ENCODE measurements at places on chromosomes 1 and 21.

- DNase-seq = no peak
These were observed 5.9 kb upstream of the PLEKHG5 start for GRCh38 chr1:6497215-6497866.

- DNase-seq = no peak
These were observed 67.0 kb downstream of the OLIG1 start for GRCh38 chr21:33136847-33137502.

GRCh38 chr1:219433001-219433400 lies 179.9 kb downstream of the ZC3H11B start:
- no peak for DNase-seq

DNA sequence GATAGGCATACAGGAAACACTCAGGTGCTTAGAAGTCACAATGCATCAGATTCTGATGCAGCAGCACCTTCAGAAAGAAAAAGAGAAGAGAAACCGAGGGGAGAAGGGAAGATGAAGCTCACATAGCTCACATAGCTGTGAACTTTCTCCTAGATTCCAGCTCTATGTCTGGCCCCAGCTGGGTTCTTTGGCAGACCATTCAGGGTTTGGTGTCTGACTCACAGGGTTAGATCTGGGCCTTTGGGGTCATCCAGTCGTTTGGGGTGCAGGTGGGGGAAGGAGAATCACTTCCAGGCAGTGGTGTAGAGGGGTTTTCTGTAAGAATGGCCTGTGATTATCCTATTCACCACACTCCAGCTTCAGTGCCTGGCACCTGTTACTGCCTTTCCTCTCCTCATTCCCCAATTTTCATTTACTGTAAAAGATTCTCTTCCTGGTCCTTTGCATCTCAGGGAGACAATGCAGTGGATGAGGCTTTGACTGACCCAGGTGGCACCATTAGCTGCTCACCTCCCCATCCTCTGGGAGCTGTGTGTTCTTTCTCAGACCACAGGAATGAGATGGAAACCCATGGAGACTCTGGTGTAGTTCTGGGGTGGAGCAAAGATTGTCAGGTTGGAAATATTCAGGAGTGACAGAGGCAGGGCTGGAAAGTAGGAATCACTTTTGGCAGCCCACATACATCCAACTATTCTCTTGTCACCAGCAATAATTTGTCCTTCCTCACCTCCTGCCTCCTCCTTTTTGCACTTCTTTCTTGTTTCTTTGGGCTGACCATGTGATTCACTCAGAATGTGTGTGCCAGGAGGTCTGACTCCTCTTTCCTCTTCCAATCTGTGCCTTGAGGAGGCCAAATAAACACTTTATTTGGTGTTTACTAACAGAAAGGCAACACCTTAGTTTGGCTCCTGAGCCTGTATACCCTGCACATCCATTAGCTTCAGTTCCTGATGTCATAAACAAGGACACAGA lies 103.3 kb downstream of the PAPPA2 start:
- DNase-seq = no peak

DNA sequence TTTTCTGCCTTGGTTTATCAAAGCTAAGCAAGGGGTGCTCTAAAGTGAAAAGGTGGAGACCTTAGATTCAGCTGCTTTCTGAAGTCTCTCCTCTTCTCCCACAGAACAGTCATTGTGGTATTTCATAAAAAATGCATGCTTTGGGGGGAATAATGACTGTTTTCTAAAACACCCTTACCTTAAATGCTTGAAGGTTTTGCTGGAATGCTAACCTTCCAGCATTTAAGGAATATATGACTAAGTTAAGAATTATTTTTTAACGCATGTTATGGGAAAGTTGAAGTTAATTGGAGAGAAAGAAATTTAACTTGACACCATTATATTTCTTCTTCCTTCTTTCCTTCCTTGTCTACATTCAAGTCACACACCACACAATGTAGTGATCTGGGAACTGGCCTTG lies 162.5 kb downstream of the ROR1 start:
- no peak for DNase-seq

DNA sequence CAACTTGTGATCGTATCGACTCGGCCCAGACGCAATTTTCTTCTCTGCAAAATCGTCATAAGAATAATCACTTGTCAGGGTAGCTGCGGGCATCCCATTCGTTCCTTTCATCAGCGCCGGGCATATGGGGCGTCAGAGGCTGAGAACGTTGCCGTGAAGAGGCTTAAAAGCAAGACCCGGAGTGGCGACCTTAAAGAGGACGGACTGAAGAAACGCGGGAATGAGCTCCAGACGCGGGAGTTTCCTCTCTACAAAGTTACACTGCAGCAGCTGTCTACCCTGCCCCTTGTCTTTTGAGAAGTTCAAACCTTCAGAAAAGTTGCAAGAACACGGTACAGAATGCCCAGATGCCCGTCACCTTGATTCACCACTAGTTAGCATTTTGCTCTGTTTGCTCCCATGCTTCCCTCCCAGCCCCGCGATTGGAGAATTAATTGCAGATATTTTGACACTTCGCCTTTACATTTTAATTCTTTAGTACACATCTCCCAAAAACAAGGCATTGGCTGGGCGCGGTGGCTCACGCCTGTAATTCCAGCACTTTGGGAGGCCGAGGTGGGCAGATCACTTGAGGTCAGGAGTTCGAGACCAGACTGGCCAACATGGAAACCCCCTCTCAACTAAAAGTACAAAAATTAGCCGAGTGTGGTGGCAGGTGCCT lies 967 bp downstream of the CENPS start:
- DNase-seq = no peak

- no peak for DNase-seq
These were observed 18.5 kb downstream of the TCP10L start for GRCh38 chr21:32566741-32567389.

DNA sequence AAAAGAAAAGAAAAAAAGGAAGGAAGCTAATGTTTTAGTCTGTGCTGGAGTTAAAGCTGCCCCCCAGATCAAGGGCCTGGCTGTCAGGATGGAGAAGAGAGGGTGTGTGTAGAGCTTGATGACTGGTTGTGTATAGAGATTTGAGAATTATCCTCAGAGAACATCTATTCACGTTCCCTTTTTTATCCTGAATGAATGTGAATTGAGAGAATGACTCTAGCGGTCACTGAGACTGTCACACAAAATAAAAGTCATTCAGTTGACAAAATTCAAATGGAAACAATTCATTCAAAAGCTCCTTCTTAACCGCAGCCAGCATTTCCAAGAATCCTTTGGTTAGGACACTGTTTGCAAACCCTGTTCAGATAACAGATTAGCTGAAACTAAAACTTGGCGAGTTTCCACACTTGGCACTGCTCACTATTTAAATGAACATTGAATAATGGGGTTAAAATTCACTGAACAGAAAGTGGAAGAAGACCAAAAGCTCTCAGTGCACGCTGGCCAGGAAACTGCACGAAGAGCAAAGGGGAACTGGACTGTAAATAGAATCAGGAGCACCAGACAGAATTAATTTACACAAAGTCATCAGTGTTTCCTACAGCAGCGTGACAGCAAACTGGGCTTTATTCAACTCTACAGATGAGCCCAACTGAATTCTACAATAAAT lies 13.6 kb upstream of the FAM89A start:
- DNase-seq = no peak

- no peak for DNase-seq
These were observed 20.5 kb downstream of the WNT2B start for GRCh38 chr1:112529301-112529700.

GRCh38 chr1:63411066-63411465 lies 43.6 kb downstream of the ALG6 start:
- no peak for DNase-seq

DNA sequence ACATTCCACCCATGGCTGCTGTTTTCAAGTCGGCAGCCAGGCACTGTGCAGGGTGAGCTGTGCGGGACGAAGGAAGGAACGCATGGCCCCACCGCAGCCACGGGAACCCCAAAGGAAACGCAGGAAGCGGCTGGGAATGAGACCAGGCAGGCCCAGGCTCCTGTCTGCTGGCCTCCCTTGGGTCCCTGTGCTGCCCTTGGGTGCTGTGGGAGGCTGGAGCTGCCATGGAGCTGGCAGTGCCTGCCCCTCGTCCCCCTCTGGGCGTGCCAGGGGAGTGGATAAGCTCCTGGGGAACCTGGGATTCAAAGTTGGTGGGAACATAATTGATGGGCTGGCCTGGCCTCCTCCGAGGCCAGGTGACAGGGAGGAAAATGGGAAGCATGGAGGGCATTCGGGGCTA lies 5.3 kb upstream of the KRTAP10-4 start:
- DNase-seq = no peak

DNA sequence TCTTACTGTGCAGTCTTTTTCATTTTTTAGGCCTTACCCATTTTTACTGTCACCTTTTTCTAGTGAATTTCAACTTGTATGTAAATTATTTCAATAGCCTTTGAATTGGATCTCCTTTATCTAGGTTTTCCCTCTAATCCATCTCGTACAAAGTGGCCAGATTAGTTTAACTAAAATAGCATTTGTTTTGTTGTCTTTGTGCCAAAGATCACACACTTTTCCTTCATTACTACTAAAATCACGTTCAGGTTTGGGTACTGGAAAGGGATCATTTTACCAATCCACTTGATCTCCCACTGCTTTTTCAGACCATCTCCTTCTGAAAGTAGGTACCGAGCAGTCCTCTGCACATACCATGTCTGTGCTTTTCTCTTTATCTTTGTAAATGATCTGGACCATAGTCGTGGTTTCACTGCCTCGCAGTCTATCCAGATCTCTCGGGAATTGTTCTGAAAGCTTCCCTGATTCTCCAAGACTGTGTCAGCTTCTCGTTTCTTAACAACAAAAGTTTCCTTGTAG lies 20.1 kb downstream of the KDM1A start:
- no peak for DNase-seq

DNA sequence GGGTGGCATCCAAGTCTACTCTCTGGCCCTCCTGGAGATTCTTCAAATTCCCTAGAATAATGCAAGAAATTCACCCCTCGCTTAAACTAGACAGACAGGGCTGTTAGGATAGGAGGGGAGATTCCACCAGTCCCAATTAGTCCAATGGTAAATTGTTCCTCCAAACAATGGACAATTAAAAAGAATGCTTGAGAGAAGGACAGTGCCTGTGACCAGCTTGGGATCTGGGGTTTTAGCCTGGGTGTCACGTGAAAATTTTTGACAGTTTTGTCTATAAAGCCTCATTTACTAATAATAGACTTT lies 177.7 kb upstream of the RAB4A start:
- no peak for DNase-seq

DNA sequence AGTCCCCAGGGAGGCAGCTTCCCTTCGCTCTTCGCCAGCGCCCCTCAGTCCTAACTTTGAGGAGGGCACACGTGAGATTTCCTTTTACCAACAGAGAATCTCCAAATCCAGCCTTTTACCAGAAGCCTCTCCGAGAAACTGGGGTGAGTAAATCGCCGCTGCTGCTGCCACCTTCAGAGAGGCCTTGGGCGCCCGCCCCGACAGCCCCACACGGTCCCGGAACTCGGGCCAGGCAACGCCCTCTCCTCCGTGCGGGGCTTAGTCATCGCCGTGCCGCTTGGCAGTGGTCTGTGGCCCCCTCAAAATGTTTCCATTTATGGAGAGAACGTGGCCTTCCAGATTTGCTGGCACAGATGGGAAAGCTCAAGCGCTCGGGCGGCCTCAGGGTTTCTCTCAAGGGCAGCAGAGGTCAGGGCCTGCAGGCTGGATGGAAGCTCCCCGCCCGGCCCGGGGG lies 41.4 kb upstream of the COL6A2 start:
- DNase-seq = no peak

DNA sequence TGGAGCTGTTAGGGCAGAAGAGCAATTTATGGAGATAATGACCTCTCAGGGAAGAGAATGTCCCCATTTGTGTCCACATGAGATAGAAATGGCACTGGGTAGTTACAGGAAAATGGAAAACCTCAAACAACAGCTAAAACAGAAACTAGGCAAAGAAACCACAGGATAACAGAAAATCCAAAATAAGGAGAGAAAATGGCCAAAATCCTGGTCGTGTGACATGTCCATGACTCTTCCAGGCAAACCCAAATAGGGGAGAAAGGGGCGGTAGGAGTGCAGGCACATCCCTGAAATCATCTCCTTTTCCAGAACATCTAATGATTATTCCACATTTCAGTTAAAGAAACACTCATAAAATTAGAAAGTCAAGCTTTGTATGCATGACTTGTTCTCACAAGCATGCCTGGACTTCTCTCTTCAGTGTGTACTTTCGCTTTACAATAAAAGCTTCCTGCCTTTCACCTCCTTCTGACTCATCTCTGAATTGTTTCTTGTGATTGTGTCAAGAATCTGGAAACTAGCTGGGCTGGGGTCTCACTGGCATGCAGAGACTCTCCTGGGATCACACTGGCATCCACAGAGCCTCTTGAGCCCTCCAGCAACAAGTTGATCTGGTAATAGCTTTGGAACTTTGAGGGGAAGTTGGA lies 171.4 kb upstream of the ZP4 start:
- no peak for DNase-seq

DNA sequence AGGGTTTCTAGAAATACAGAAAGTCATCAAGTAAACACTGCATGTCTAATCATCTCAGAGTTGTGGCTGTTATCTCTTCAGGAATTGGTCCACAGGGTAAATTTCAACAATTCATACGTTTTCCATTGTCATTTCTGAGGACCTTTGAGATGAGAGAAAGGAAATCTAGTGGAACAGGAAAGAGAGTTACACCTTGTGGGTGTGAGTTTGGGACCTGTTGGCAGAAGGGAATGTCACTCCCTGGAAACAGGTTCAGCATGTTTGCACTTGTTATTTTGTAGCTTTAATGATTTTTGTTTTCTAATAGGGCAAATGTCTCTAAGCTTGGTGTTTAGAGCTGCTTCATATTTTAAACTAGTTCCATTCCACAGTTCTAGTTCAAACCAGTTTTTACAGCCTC lies 5.6 kb downstream of the TMEM167B start:
- DNase-seq = no peak

DNA sequence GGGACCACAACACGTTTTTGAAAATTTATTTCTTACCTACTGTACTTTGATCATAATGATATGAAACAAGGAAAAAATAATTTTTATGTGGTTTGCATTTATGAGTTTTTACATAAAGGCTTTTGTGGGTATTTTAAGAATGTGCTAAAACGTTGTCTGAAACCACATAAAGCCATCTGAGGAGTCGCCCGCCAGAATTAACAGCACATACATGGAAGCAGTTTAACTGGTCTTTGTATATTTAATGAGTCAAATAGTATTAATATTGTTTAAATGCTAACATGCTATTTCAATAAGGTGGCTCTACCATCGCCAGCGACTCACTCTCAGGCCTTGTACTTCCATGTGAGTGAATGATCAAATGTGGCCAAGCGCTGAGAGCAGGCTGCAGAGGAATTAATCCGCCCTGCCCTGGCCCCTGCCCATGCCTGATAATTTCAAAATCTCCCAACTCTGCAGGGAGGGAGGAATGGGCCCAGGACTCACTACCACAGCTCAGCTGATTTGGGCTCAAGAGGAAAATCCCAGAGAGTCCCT lies 49.6 kb downstream of the SLC66A1 start:
- no peak for DNase-seq

DNA sequence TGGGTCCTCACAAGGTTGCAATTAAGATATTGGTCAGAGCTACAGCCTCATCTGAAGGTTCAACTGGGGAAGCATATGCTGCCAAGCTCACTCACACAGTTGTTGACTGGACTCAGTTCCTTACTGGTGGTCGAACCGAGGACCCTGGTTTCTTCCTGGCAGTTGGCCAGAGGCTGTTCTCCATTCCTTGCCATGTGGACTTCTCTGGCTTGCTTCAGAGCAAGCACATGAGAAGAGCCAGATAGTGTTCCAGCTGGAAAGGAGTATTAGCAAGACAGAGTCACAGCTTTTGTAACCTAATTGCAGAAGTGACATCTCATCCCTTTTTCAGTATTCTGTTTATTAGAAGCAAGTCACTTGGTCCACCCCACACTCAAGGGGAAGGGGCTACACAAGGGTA lies 23.6 kb downstream of the POU2F1 start:
- no peak for DNase-seq

GRCh38 chr1:92441697-92442342 lies 44.9 kb downstream of the GFI1 start:
- DNase-seq = no peak

- DNase-seq = no peak
These were observed 86.0 kb upstream of the GNG4 start for GRCh38 chr1:235735621-235736020.
